Germinal center (tissue), 1 donor: ENCODE measurements at places on chromosomes 3 and 15.
A peak's percentile ranks its signal among the peaks of the same experiment; 100 is the strongest.

GRCh38 chr3:64295594-64295993 is 70.3 kb upstream of the PRICKLE2 start:
- no peak for DNase-seq

DNA sequence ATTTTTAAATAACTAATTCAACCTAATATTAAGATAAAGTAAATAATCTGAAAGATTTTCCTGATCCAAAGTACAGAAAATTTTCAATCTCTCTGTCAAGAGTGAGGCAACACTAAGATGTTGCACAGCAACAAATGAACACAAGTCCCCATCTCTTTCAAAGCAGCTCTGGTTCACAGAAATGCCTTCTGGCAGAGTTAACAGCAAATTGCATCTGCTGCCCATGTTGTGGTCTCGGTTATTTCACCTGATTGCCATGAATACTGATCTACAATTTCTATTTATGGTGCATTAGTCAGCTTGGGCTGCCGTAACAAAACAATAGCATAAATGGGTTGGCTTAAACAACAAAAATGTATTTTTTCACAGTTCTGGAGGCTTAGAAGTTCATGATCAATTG is 167.3 kb downstream of the BCHE start:
- no peak for DNase-seq

DNA sequence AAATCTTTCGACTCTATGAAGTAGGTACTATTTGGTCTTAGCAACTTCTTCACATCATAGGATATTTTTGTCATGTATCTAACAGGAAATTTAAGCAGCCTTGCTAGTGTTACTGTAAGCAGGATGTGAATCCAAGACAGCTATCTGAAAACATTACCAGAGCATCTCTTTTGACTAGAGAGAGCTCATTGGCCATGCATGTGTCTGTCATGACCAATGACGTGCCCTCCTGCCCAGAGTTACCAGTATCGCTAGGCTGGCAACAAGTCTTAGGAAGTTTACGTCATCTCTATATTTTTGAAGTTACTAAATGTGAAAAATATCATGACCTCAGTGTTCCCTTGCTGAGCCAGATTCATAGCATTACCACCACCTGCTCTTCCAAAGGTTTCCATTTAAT is 130.9 kb upstream of the TP63 start:
- DNase-seq = no peak

DNA sequence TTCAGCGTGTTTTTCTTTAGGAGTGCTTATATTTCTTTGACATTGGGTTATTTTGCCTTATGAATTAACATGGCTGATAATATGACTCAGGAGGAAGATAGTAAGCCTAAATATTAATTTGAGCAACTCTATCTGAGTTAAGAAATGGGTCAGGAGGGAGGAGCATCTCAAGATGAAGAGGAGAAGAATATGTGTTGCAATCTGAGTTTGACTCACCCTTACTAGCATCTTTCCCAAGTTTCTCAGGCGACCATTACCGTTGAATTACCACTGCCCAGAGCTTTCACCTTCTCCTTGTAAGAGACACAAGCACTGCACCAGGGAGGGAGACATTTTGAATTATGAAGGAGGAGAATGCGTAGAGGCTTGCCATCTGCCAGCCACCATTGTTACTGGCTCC is 138.3 kb upstream of the MYRIP start:
- no peak for DNase-seq

DNA sequence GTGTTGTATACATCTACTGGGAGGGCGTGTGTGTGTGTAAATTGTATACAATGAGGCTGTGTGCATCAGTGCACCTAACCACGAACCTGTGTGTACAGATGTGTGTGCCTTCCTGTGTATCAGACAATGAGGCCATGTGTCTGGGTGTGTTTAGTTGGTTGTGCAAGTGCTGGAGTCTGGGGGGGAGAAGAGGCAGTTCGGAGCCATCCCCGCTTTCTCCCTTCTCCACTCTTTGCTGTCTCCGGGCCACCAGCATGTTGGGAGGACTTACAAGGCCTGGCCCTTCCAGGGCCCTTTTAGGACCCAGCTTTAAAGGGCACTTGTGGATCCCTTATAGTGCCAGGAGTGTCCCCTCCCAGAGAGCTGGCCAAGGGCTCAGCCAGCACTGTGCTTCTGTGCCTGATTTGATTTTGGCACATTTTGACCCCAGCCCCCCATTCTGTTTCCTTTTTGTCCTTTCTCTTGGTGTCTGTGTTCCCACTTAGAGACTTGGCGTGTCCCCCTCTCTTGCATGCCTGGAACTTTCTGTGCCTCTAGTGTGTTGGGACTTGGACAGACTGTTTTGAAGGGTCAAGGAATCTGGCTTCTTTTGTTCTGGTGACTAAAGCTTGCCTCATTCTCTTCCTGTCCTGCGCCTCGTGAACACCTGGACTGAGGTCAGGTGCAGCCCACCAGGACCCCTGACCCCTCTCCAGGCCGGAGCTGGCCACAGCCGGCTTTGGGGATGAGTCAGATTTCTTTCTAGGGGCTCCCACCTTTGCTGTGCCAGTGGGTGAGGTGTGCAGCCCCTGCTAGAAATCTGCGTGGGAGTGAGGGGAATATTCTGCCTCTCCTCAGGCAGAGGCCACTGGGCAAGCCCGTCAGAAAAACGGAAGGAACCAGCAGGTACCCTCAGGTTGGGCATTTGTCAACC is 1.5 kb downstream of the CTDSPL start:
- no peak for DNase-seq

DNA sequence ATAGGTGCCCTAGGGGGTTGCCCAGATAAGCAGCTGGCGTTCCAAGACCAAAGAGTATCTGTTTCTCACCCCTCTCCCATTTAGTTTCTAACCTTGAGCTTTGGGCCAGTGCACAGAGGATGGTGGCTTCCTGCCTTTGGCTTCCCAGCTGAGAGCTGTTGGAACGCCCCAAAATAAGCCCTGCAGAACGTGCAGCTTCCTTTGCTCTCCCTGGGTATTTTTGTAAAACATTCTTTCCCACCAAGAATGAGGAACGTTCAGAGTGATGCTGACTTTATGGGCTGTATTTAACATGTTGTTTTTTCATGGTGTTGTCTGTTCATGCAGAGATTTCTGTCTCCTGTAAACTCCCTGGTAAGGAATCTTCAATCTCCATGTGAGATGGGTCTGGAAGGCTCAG is 63.8 kb downstream of the LPP start:
- DNase-seq = no peak

GRCh38 chr3:64930891-64931290 is 243.1 kb upstream of the ADAMTS9 start:
- no peak for DNase-seq

DNA sequence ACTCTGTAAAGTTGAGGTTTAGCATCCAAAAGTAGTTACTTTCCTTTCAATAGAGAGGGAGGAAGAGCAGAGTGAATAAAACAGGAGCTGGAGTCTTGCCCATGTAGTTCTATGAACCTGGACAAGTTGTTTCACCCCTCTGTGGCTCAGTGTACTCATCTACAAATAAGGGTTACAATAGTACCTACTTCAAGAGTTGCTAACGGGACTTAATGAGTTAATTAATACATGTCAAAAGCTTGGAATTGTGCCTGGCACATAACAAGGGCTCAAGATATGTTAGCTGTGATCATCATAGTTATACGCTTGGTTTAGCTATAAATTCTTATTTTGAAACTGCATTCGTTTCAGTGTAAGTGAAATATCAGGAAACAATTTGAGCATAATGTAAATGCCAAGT is 388.5 kb upstream of the THBS1 start:
- no peak for DNase-seq

DNA sequence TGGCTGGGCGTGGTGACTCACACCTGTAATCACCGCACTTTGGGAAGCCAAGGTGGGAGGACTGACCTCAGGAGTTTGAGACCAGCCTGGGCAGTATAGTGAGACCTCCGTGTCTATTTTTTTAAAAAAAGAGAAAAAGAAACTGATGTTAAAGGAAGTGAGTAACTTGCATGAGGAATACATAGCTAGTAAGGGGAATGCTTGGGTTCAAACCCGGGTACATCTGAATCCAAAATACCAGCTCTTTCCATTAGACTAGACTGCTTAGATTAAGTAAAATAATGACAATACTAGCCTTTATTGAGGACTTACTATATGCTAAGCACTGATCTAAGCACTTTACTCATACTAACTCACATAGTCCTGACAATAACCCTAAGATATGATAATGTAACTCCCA is 22.4 kb downstream of the TM4SF4 start:
- DNase-seq = no peak

- DNase-seq = no peak
These were observed 20.6 kb downstream of the NR2F2 start for GRCh38 chr15:96350934-96351724.

GRCh38 chr3:70360979-70361760 is 48.7 kb upstream of the MDFIC2 start:
- DNase-seq = no peak

DNA sequence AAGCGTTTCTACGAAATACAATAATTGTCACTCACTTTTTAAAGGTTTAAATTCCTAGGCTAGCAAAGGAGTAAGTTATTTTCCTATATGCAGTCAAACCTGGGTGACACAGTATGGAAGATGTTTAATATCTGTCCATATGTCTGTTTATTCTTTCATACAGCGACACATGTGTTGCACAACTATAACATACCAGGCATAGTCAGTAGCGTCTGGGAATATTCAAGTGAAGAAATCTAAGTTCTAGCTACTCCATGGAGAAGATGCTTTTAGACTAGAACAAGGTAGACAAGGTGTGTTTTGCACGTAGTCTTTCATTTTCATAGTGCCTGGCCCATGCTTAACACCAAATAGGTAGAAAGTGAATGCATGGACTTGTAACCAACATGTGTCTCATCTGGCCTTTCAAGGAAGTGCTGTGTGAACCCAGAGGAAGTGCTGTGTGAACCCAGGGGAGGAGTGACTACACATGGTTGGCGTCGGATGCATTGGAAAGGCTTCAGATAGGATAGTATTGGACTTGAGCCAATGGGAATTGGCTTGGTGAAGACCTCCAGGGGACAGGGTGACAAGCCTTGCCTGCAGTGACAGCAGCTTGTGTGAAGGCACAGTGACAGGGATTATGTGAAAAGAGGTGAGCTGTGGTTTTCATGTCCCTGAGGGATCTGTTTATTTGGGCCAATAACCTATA is 267.0 kb downstream of the PTPRG start:
- DNase-seq = no peak

GRCh38 chr15:77507143-77507897 is 86.6 kb downstream of the HMG20A start:
- DNase-seq = no peak

DNA sequence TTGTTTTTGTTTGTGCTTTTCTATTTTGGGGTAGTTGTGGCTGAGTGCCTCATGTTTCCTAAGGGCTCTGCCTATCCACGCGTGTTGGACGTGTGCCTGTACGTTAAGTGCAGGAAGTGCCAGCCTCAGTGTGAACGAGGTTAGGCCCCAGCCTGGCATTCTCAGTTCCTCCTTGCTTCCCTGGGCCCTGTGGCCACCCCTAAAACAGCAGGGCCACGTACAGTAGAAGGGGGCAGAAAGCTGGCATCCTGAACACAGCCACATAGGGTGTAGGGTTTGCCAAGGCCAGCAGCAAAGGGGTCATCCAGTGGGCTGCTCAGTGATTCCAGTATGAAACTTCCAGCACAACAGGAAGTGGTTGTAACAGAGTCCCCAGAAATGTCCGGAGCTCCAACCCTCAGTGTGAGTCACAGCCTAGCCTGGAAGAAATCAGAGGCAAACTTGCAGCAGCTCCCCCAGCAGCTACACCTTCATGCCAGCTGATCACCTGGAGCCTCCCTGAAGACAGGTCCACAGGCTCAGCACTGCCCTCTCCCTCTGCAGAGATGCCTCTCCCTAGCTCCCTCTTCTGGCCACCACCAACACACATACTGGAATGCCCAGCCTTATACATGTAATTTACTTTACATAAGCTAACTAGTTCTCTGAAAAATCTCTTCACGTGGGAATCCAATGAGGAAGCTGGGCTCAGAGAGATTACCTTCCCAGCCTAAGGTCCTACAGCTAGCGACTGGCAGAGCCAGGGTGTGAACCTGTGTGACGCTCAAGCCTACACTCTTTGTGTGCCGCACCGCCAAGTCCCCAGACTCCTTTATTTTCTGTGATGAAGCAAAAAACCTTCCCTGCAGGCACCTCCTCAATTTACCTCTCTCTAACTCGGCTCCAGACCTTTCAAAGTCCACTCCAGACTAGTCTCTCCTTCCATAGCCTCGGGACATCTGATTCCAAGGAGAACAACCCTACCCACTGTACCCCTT is 26.6 kb downstream of the ILDR1 start:
- peak; percentile 68 for DNase-seq

GRCh38 chr3:37498126-37499039 is 324.0 kb upstream of the LRRFIP2 start:
- no peak for DNase-seq

- DNase-seq = no peak
These were observed 24.4 kb downstream of the TMEM45A start for GRCh38 chr3:100516838-100517237.

DNA sequence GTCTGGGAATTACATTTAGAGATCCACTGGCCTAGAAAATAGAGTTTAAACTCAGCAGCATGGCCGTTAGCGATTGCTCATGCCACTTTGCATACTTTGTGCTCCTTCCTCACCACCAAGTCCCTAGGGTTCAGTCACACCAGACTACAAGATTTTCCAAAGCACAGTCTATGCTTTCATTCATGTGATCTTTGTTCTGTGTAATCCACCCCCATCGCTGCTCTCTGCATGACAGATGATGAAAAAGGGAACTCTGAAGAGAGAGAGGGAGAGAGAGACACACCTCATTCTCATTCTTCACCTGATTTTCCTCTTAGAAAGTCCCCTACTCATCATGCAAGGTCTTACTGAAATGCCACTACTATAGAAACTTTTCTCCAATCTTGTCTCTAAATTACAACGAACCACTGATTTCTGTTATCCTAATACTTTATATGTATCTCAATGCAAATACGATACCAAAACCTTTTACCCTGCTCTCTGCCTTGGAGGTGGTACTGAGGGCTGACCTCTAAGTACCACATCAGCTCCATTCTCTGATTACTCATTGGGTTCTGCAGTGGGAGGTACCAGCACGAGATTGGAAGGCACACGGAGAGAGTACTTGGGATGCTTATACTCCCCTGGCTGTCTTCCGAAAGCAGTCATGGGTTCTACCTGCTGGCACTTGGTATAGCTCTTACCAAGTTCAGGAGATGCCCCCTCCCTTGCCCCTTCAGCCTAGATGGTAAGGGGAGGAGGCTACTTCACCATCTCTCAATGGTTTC is 1.1 kb upstream of the PARP15 start:
- peak; percentile 87 for DNase-seq

DNA sequence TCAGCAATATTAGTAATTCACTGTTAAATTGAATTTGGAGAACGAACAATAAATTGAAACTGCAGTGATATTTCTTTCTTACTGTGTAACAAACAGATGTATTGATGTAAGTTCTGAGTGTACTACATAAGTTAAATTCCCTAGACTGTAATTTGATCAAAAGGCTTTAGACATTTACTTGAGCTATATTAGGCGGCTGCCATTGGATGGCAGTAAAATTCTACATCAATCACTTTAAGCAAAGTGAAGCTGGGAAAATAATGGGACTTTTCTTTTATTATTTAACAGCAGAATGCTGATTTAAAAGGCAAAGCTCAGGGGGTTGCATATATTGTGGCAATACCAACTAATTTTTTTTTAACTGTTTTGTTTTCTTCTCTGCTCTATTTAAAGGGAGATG is 212.6 kb upstream of the PLSCR5 start:
- DNase-seq = no peak

- no peak for DNase-seq
These were observed 116.1 kb downstream of the KLF13 start for GRCh38 chr15:31442699-31443111.

GRCh38 chr15:48634893-48635292 is 10.6 kb downstream of the FBN1 start:
- no peak for DNase-seq
